Stimulated activated CD4-positive, alpha-beta T cell treated with anti-CD3 and anti-CD28 coated beads, Interleukin-1b, Interleukin-23, amount 100 ng/mL, for 1 hour (primary cell): ENCODE measurements at places on chromosomes 1 and 21.

GRCh38 chr21:31894457-31894856 lies 21.6 kb downstream of the HUNK start:
- no peak for DNase-seq

- DNase-seq = no peak
These were observed 6.6 kb downstream of the PEF1 start for GRCh38 chr1:31637915-31638673.

DNA sequence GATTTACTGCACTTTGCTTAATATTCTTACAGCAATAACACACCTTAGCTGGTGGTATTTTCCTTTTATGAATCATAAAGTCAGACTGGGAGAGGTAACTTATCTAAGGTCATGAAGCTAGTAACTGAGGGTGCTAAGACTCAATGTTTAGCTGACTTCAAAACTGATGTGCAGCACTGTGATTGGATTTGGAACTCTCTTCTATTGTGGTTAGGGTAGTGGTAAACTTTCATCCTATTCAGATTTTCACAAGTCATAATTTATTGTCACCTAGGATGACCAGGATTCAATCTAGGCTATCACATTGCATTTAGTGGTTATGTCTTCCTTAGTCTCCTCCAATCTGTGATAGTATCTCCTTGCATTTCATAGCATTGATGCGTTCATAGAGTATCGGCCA lies 18.9 kb downstream of the EPB41 start:
- no peak for DNase-seq

DNA sequence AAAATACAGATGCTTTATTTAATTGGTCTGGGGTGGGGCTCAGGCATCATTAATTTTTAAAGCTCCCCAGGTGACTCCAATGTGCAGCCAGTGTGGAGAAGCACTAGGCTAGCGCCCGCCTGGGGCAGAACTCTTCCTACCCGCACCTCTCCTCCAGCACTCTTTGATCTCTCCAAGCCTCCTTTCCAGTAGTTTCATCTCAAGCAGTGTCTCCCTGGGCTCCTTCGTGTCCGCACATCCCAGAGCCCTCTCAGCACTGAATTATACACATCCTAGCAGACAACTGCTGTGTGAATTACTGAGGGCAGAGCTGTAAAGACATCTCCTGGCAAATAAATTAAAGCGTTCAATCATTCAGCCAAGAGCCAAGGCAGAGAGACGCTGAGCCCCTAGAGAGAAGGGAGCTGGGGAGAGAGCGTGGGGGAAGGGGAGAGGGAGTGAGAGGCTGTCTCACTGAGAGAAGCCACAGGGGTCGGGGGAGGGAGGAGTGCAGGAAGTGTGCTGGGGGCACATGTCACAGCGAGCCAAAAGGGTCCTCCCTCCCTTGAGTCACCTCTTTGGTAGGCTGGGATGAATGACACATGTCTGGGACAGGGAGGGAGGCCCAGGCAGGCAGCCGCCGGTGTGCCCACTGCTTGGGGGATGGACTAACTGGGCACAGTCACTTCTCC lies 21.0 kb upstream of the PARP1 start:
- no peak for DNase-seq

DNA sequence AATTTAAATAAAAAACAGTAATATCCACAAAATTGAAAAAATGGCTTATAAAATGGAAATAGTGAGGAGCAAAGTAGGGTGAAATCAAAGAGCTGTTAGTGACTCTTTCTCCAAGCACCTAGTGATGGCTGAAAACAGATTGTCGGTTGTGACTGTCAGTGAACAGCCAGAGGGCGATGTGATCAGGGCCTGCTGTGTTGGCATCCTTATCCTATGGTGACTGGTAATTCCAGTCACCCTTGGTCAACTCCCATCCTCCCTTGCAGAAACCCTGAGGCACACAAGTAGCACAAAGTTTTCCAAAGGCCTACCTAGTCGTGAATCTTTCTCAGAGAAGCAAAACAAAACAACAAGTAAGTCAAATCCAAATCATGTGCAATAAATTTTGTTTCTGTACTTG lies 599.8 kb upstream of the CXADR start:
- DNase-seq = no peak

DNA sequence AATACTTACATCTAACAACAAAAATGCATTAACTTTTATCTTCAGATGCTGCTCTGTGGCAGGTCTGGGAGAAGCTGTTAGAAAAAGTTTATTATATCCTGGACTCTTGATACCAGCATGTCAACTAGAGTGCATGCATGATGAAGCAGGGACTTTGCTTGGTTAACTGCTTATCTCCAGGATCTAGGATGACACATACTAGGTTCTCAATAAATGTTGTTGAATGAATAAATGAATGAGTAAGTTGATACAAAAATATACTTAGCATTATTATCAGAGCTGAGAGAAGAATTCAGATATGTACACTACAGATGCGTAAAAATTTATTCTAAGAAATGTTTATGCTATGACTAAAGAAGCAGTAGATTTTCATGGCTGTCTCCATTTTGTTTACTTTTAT lies 304.3 kb downstream of the LTN1 start:
- no peak for DNase-seq

DNA sequence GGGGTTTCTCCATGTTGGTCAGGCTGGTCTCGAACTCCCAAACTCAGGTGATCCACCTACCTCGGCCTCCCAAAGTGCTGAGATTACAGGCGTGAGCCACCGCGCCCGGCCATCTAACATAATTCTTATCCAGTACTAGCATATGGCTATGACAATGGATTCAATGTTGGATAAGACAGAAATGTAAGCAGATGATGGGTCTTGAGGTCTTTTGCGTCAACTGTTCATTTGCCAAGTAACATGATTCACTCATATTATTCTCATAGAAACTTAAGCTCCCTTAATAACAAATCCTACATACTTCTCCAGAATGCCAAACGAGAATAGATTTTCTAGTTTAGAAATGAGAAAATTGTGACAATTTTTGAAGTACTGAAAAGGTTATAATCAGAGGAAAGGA lies 170.3 kb downstream of the RGS7 start:
- DNase-seq = no peak

DNA sequence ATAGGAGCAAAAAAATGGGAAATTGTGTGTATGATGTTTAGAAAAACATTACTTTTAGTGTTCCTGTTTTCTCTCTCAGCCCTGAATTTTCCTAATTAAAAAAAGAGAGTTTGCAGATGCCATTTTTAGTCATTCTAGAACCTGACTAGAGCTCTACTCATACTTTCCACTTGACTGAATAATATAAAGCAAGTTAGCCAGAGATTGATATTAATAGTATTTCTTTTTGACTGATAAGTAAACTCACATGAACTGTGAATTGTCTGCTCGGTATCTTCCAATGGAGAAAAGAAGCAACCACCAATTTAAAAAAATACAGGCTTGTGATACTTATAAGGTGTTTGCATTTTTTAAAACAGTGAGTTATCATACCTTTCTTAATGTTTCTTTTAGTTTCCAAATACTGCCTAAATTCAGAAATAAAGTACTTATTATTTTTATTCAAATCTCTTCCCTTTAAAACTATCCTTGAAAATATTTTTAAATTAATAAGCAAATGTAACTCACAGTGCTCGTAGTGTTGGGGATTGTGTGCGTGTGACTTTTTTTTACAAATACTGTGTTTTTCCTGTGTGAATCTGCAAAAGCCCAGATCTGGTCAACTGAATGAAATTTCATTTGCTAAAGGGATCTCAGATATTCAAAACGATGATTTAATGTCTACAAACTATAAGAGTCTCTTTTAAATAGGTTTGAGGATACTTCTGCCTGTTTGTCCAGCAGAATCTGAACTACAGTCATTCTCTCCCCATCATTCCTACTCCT lies 9.8 kb downstream of the RAP1A start:
- no peak for DNase-seq

GRCh38 chr1:225820522-225821120 lies 10.7 kb downstream of the EPHX1 start:
- DNase-seq = no peak

GRCh38 chr1:110060034-110060661 lies 10.3 kb downstream of the ALX3 start:
- peak; percentile 42 for DNase-seq

- DNase-seq = no peak
These were observed 3.7 kb upstream of the SHISAL2A start for GRCh38 chr1:52629325-52629643.

- no peak for DNase-seq
These were observed 41.3 kb downstream of the LRRC71 start for GRCh38 chr1:156961709-156962108.

- DNase-seq = no peak
These were observed 63.3 kb downstream of the POFUT2 start for GRCh38 chr21:45224189-45224938.

DNA sequence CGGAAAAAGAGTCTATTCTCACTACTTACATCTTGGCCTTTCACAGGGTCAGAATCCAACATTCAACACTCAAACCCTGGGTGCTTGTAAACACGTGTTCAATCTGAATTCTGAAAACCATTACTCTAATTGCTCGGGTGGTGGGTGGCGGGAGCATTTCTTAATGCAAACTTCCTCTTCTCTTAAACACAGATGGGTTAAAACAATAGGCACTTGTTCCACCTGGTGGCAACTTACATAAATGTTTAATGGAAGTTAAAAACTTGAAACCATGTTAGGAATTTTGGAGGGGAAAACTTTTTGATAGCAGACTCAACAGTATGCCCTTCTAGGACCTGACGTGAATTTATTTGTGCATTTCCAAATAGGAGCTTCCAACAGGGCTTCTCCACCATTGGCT lies 23.4 kb upstream of the TDRD10 start:
- no peak for DNase-seq

DNA sequence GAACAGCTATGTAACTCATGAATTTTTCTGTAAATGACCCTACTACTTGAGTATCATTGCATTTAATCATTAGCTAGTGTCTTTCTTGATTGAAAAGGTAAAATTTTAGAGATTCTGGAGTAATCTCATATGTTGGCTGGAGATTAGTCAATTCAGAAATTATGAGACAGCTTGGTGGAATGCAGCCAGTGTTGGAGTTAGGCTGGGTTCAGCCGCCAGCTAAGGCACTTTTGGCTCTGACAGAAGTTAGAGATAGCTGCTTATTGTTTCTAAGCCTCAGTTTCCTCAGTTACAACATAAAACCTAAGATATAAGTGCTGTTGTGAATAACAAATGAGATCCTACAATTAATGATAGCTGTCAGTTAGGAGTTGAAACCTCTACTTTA lies 49.4 kb downstream of the TBCE start:
- DNase-seq = no peak

DNA sequence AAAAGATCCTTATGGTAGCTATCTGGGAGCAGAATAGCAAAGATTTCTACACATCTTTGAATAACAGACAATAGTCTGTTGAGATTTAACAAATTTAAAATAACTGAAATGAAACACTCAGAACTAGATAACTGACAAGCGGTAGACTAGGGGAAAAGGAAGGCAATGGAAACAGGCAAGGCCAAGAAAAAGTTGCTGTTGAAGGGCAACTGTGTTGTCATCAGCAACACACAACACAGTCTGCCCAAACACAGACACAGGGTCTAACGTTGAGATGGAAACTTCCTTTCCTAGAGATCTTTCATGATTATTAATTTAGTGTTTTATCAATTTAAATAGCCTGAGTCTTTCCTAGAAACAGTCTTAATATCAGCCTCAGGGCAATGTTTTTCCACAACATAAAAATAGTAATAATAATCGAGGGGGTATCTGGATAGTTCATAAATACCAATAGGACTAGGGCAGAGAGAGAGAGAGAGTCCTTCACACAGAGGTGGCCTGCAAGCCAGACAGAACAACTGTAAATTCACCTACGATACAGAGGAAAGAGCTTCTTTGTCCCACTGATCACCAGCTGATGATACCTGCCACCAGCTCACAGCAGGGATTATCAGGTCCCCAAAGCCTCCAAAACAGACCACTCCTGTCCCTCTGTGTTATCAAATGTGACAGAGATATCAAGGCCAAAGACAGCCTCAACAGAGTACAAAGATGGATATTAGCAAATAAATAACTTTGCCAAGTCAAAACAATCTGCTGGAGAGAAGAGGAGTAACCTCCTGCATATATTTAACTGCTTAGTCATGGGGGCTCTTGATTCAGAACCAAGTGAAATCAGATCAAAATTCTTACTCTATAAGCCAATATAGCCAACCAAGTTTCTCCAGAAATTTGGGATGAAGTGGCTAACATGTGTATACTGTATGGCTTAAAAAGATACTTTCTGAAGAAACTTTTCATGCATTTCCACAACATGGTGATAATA lies 245.3 kb downstream of the SLC45A1 start:
- DNase-seq = no peak
